ENCODE measurements at places on chromosomes 7 and 10. TPM values are rescaled to one million over a fixed set of nuclear protein-coding genes. Genes with fewer than 3 reads are reported as not detected.

GRCh38 chr7:44524811-44525388 is 16.2 kb downstream of the NPC1L1 start:
- DNase-seq, result no peak

Gene TAS2R41
- not detected for total RNA-seq

Gene ERVW-1
- total RNA-seq, result not detected

Gene MYO3A
- not detected for total RNA-seq

Gene LDB3
- total RNA-seq, result under 0.01 TPM

- no peak for DNase-seq
These were observed 65.3 kb upstream of the AQP1 start for GRCh38 chr7:30846378-30846777.

DNA sequence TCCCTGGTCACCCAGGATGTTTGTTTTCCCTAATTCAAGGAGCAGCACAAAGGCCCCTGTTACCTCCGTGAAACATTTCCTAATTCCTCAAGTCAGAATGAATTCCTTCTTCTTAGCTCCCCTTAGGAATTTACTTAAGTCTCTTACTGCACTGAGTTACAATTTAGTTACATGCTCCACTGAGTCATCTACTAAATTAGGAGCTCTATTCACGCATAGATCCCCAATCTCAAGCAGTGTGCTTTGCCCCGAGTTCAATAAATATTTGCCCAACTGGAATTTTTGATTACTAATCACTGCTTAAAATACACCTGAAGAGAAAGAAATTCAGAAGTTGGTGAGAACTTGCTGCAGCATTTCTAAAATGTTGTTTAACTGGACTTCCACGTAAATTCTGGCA is 329.4 kb upstream of the MYO3A start:
- DNase-seq, result no peak

DNA sequence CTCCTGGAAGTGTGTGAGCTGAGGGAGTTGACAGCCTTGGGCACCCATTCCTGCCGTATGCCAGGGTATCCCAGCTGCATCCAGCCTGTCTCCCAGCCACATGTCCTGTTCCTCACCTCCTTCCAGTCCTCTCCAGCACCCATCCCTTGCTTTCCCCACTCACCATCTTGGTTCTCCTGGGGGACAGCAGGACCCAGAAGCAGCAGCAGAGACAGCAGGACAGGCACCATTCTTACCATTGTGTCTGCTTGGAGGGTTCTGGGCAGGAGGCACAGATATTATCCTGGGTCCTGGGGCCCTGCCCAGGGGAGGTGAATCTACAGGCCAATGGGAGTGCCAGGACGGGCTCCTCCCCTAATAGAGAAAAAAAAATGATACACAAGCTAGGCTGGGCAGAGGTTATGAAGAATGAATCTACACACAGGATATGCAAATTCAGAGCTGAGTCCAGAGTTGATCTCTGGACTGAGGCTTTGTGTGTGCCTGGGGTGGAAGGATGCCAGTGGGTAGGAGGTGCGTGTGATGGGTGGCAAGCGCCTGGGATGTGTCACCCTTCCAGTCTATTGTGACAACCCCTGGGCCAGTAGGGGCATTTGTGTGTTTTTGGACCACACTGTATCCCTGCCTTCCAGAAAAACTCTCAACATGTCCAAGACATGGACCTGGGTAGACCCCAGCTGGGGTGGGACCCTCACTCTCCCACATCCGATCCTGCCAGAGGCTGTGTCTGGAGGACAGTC is at the start of gene AZGP1:
Gene AZGP1, minus strand, starts transcription at position 250 of the 740 bp plus-strand sequence. Its CDS starts 11 bp downstream, at position 239.
- no peak for DNase-seq

- peak; percentile 76 for DNase-seq
These were observed 9.4 kb upstream of the ANKRD1 start for GRCh38 chr10:90930070-90930837.

Gene STK17A
- 91.1 TPM for total RNA-seq

- no peak for DNase-seq
These were observed 39.3 kb downstream of the SPDYE5 start for GRCh38 chr7:75531359-75531821.

DNA sequence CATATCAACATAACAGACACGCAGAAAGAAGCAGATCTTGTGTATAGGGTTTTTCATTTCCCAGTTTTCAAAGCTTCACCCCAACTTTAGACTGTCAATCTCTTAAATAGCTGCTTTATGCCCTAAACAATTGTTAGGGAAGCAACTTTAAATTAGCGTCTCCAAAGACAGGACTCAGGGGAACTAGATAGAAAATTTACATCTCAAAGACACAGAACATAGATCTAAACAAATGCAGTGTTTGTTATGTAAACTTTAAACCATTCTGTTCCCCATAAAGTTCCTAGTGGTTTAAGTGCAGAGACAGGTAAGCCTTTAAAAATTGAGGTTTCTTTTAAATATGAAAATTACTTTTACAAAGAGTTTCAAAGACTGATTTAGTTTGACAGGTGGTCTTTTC is 379.2 kb upstream of the GHITM start:
- no peak for DNase-seq

Gene STEAP4
- total RNA-seq, result under 0.01 TPM

Gene ZNF775
- total RNA-seq, result 3.0 TPM

DNA sequence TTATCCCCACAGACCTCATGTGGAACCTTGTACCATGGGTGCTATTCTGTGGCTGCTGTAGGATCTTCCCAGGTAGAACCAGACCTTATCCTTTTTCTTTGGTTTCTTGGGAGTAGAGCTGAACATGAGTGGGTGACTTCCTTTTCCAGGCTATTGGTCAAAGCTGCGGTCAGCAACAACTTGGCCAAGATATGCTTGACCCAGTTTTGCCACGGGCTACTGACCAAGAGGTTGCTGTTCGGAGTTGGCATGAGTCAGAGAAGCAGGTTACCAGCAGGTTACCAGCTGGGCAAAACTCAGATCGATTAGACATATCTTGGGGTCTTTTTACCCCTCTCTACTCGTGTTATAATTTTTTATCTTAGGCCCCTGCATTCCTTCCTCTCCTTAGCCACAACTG is 36.7 kb upstream of the HDAC9 start:
- no peak for DNase-seq

- DNase-seq, result peak; percentile 56
These were observed 923.5 kb downstream of the LRMDA start for GRCh38 chr10:76354921-76355320.

DNA sequence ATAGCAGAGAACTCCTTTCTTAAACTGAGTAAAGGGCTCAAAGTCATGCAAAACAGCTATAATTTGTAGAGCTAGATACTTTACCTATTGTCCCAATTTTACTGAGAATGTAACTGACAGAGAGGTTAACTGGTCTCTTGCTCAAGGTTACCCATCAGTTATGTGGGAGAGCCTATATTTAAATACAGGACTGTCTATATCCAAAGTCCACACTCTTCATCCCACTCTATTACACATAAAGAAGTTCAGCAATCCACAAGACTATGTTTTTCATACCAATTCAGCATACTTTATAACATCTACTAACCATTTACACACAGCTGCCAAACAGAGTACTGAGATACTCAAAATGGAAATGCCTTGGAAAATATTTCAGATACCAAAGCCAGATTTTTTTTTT is 100.2 kb downstream of the MICU1 start:
- DNase-seq, result no peak

GRCh38 chr10:85225311-85225710 is 896.9 kb downstream of the CCSER2 start:
- no peak for DNase-seq

Gene RFC2
- 18.4 TPM for total RNA-seq

DNA sequence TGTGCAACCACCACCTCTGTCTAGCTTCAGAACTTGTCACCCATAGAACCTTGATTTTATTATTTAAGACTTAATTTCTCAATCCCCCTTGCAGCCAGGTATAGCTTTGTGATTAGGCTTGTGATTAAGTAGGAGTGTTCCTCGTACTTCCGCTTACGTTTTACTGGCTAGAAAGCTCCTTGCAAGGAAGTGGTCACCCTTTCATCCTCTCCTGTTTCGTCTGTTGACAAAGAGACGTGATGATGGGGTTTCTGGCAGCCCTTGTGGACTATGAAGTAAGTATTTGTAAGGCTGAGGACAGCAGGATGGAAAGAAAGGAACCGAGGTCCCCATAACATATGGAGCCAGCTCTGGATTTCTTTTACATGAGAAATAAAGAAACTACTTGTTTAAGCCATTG is 86.5 kb upstream of the KDM7A start:
- no peak for DNase-seq

DNA sequence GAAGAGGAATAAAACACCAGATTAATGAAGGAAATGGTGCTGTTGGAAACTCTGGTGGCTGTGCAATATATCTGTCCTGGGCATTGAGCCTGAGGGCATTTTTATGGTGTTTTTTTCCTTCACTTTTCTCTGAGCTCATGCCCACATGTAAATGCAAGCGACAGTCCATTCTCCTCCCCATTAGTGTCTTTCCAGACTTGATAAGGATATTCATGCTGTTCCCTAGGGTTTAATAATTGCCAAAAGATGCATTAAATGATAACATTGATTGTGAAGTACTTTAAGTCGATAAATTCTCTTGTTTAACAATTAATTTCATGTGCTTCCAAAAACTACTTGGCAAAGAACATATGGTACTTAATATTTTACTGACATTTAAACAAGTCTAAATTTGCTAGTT is 384.7 kb downstream of the MDFIC start:
- no peak for DNase-seq

Gene CPED1
- total RNA-seq, result 95.9 TPM

Gene CAMK2B
- total RNA-seq, result under 0.01 TPM

Gene NUPR2
- total RNA-seq, result not detected

Gene NME8
- total RNA-seq, result not detected
